NCI-H446 treated with DMSO at 0.1 percent for 48 hours (cell line): ENCODE measurements at places on chromosomes 5 and 9.

DNA sequence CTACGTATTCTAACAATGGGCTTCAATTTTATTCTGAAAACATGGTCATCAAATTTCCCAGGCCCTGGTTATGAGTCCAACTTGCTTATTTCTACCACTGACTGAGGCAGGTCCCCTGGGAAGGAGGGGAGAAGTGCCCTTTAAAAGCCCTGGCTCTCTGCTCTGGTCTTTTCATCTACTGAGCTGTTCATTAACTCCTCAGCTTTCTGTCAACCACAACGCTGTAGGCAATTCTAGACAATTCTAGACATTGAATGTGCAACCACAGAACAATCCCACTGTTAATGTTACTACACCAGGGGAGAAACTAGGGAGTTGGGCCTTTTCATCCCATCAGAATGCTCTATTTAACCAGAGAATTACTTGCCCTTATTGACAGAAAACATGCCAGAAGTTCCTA is 10.0 kb downstream of the MOCS2 start:
- DNase-seq = no peak

DNA sequence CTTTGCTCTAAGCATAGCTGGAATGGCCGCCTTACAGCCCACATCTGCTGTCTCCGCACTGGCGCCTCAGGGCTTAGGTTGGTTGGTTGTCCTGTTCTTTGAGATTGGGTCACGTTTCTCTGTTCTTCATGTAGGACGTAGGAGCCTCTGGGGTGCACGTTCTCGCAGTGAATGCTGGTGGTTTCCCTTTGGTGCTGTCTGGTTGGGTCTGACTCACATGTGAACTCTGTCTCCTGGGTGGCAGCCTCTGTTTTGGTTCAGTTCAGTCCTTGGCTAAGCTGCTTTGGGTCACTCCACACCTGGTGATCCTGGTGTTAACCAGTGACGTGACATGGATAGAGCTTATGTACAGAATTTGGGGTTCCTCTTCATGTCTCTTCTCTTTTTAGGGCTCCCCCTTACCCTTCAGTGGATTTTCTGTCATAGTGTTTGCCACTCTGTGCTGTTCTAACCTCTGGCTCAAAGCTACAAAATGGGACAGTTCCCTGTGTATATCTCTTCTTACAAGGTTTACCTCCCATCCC is 12.6 kb upstream of the LPCAT1 start:
- no peak for DNase-seq

- no peak for DNase-seq
Measured at GRCh38 chr5:166926138-166926537, 1365.3 kb upstream of the WWC1 start.

- DNase-seq = no peak
Measured at GRCh38 chr9:366620-367019, 152.0 kb downstream of the DOCK8 start.

- DNase-seq = peak; percentile 55
Measured at GRCh38 chr5:125463466-125464092, 717.1 kb upstream of the ZNF608 start.

DNA sequence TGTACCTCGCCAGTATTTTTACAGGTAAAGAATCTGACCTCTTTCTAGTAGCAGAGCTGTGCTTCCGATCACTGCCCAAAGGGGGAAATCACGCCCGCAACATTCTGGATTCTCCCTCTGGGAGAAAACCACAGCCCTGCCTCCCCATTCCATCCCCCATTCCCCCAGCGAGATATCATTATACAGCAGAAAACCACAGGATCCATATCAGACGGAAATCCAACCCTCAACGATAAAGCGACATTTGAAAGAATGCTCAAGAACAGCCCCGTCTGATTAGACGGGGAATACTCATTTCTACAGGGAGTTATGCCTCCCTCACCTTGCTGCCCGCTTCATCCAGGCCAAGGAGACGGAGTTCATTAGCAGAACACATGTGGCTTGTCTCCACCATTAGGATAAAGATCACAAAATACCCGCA is 172.8 kb downstream of the COL23A1 start:
- no peak for DNase-seq
